Activated T-helper 1 cell treated with Interleukin-2 at 50 U/mL for 16 hours (primary cell): ENCODE measurements at places on chromosomes 2 and 18.

- no peak for DNase-seq
These were observed 277.6 kb downstream of the ZNF804A start for GRCh38 chr2:184875911-184876310.

DNA sequence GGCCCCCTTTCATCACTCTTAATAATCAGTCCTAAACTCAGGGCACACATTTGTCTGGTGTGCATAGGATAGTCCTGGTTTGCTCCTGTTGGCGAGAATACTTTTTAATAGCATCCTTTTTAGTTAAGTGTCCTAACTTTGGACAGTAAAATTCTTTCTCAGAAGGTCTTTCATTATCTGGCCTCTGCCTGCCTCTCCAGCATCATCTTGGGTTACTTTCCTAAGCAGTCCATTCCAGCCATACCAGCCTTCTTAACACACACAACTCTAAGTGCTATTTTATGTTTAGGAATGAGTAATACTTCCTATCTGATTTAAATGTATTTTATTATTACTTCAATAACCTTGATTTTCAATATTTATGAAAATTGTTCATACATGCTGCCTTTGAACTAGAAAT, 151.0 kb downstream of the ACOXL start:
- DNase-seq = no peak

GRCh38 chr2:8965216-8965969, 38.1 kb downstream of the MBOAT2 start:
- DNase-seq = no peak

- DNase-seq = no peak
These were observed 49.0 kb upstream of the ATIC start for GRCh38 chr2:215262741-215263362.

GRCh38 chr2:24871852-24872333, 48.1 kb downstream of the ADCY3 start:
- no peak for DNase-seq

DNA sequence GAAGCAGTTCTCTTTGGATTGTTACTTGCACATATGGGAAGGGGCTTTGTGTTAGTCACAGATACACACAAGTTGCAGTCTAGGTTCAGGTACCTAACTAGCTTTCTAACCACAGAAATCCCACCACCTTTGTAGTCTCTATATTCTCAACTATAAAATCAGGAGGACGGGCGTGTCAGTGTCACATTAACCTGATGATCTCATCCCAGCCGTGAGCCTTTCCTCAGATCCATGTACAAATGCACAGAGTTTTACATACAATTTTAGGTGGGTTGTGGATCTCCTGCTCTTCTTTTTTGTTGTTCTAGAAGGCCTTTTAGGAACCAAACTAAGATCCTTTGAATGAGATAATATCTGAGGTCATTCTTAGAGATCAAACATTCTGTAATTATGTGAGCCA, 94.0 kb downstream of the ZNF532 start:
- DNase-seq = no peak

DNA sequence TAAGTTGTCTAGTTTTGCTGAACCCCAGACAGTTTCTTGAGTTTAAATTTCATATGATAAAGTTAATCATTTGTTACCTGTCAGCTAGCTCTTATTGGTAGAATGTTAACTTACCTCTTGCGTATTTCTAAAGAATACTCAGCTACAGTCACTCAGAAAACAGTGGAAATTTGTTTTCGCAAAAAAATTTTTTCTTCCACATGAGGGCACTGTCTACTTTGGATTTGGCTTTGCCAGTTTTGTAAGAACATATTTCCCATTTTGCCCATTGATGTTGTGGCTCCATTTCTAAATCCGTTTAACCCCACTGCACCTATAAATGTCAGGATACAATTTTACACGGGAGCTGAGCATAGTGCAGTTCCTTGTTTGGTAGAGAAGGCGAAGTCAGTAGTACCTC, 19.1 kb upstream of the GCFC2 start:
- DNase-seq = no peak

DNA sequence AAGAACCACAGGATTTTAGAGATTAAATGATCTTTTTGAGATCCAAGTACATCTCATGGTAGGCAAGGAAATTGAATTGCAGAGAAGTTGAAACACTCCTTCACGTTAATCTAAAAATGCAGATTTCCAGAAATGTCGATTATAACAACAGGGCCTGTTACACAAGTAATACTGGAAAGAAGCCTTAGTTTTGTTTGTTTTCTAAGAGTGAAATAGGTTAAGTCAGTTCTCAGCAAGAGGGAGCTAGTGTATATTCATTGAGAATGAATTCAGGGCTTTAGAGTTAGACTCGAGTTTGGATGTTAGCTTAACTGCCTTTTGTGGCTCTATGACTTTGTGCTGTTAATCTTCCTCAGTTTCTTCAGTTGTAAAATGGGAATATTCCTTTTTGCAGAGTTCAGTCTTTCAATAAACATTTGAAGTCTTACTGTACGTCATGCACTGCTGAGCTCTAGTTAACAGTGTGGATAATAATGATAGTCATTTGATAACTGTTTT, 926 bp downstream of the NDUFV2 start:
- DNase-seq = no peak

DNA sequence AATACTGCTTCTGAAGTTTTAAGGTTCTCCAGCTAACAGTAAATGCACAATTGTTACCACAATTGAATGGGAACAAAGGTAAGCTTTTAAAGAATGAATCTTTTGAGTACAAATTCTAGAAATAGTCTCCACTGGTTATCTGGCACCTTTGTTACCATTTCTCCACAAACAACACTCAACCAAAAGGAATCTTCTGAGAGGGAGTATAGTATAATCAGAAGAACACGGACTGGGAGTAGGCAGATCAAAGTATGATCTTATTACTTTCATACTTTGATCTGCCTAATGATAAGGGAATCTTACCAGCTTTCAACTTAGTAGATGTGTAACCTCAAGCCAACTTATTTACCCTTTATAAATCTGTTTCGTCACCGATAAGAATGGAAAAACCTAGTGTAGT, 1.4 kb downstream of the CEP76 start:
- no peak for DNase-seq

GRCh38 chr2:106096299-106097037, 97.6 kb downstream of the UXS1 start:
- no peak for DNase-seq

GRCh38 chr2:39703181-39703872, 37.6 kb downstream of the TMEM178A start:
- DNase-seq = no peak

GRCh38 chr18:76588601-76589226, 93.7 kb upstream of the ZNF516 start:
- DNase-seq = no peak

GRCh38 chr2:14401873-14402272, 230.6 kb upstream of the LRATD1 start:
- DNase-seq = no peak

GRCh38 chr2:176710657-176711186, 441.5 kb downstream of the MTX2 start:
- DNase-seq = no peak

DNA sequence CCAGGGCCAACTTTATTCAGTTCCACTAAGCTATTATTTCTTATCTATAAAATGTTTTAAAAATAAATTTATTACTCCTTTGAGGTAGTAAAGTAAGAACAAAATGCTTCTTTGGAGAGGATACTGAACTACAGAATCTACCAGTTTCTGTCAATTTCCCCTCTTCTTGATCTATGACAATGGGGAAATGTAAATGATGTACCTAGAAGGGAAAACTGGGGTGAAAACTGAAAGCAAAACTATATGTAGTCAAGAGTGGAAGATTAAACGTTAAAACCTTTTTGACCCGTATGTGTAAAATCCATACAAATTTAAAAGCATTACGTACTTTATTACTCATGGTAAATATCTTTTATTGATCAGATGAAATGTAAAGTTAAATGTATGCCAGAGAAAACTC, 1287.8 kb upstream of the TMEFF2 start:
- DNase-seq = no peak

GRCh38 chr2:219496825-219497494, 1.7 kb upstream of the GMPPA start:
- DNase-seq = no peak

DNA sequence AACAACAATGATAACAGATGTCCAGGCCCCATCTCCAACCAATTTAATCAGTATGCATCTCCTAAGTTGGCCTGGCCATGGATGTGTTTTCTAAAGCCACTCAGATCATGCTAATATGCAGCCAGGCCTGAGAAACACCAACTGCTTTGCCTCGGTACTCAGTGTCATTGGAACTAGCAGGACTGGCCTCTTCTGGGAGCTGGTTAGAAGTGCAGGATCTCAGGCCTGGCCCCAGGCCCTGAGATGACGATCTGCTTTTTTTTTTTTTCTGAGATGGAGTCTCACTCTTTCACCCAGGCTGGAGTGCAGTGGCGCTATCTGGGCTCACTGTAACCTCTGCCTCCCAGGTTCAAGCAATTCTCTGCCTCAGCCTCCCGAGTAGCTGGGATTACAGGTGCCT, 69.1 kb downstream of the IRS1 start:
- DNase-seq = no peak

DNA sequence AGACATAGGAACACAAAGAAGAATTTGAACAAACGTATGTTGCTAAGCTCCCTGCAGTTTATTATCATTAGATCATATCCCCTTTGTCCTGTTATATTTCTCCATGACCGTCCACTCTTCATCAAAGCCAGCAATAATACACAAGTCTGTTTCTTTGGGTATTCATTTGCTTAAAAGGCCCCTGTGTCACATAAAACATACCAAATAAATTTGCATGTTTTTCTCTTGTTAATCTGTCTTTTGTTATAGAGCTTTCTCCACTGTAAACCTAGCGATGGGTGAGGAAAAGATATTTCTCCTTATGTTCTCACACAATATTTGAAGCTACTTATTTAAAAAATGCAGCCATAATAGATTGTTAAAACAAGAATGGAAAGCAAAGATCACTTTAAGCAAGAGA, 42.9 kb upstream of the REL start:
- no peak for DNase-seq
